ENCODE measurements at places on chromosomes 2 and 18. TPM values are rescaled to one million over a fixed set of nuclear protein-coding genes. Genes with fewer than 3 reads are reported as not detected.

DNA sequence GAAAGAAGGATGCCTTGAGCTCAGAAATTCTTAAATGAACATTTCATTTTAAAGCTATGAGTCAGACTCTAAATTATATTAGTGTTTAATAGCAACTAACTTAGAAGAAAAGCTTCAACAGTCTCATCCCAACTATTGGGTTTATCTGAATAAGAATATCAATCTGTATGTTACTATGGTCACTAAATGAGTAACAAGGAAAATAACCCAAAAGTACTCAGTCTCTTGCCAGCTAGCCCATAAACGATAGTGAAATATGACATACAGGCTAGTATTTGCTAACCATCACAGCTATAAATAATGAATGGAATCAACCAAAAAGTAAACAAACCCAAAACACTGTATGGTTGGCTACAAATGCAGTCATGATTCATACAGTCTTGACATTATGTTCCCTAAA lies 174.9 kb downstream of the RAB3GAP1 start:
- no peaks in the 10 kb centered on the region for H3K4me1 ChIP-seq
- H3K27ac ChIP-seq, result no peak overlapping the region
- no peaks in the 10 kb centered on the region for H3K27me3 ChIP-seq
- no peak overlapping the region for H3K4me3 ChIP-seq
- DNase-seq, result no peak

DNA sequence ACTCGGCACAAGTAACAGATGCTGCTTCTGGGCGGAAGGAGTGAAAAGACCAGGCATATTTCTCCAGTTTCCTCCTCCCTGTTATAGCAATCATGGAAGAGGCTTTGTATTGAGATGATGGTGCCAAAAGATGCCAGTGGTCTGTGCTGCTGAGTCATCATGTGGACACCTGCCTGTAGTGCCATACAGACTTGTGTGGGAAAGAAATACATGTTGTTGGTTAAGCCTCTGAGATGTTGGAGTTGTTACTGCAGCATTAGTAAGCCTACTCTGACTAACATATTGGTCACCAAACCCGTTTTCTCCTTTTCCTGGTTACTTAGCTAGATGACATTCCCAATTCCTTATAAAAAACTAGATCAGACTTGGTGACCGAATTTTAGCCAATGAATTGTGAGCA lies 356.9 kb downstream of the ZNF521 start:
- no peak overlapping the region for H3K27ac ChIP-seq
- H3K27me3 ChIP-seq, result no peaks in the 10 kb centered on the region
- H3K4me1 ChIP-seq, result no peaks in the 10 kb centered on the region
- no peak for DNase-seq

- H3K27me3 ChIP-seq, result no peaks in the 10 kb centered on the region
- no peak for DNase-seq
- no peak overlapping the region for H3K4me3 ChIP-seq
- H3K4me1 ChIP-seq, result no peaks in the 10 kb centered on the region
Measured at GRCh38 chr2:151843691-151844061, 15.5 kb upstream of the ARL5A start.

DNA sequence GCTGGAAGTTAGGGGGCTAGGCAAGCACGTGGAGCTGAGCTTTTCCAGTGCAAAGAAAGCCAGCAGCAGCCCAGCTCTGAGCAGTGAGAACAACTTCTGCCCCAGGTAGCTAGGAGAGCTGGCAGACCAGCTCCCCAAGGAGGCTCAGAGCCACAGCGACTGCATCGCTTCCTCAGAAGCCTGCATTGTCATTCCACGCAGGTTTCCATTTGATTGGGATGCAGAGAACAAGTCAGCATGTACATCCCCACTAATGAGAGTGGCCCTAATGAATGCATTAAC lies 45.1 kb downstream of the C1QL2 start:
- H3K4me3 ChIP-seq, result no peak overlapping the region
- no peaks in the 10 kb centered on the region for H3K27me3 ChIP-seq
- H3K4me1 ChIP-seq, result peaks cover 16% of the 10 kb centered on the region
- peaks cover 9% of the 10 kb centered on the region for H3K36me3 ChIP-seq
- DNase-seq, result peak; percentile 33

- no peak for DNase-seq
- no peak overlapping the region for H3K4me3 ChIP-seq
- peaks cover 3% of the 10 kb centered on the region for H3K36me3 ChIP-seq
- H3K4me1 ChIP-seq, result 0 out of 2 replicates have a peak, but pooled peaks cover 3% of the 10 kb centered on the region
Measured at GRCh38 chr2:6919901-6920742, 2.9 kb downstream of the RNF144A start.

Gene MAP2
- 0.87 TPM for total RNA-seq

- no peaks in the 10 kb centered on the region for H3K36me3 ChIP-seq
- no peak overlapping the region for H3K27ac ChIP-seq
- no peak for DNase-seq
- no peak overlapping the region for H3K4me3 ChIP-seq
- H3K4me1 ChIP-seq, result no peaks in the 10 kb centered on the region
- H3K27me3 ChIP-seq, result no peaks in the 10 kb centered on the region
Measured at GRCh38 chr2:134532537-134532936, 186.3 kb downstream of the TMEM163 start.

- no peak overlapping the region for H3K27ac ChIP-seq
- H3K4me3 ChIP-seq, result no peak overlapping the region
- no peaks in the 10 kb centered on the region for H3K27me3 ChIP-seq
- H3K36me3 ChIP-seq, result no peaks in the 10 kb centered on the region
- H3K4me1 ChIP-seq, result peaks cover 4% of the 10 kb centered on the region
Measured at GRCh38 chr18:77461062-77461688, 211.5 kb downstream of the GALR1 start.

Gene ZNF142
- total RNA-seq, result 43.4 TPM

GRCh38 chr2:83112858-83113257 lies 1346.2 kb downstream of the SUCLG1 start:
- H3K4me1 ChIP-seq, result no peaks in the 10 kb centered on the region
- no peaks in the 10 kb centered on the region for H3K27me3 ChIP-seq
- H3K27ac ChIP-seq, result no peak overlapping the region
- no peak overlapping the region for H3K4me3 ChIP-seq
- H3K36me3 ChIP-seq, result peaks cover 10% of the 10 kb centered on the region

GRCh38 chr2:1459727-1460126 lies 46.5 kb downstream of the TPO start:
- H3K27ac ChIP-seq, result no peak overlapping the region
- H3K4me3 ChIP-seq, result no peak overlapping the region
- no peaks in the 10 kb centered on the region for H3K27me3 ChIP-seq
- no peak for DNase-seq
- H3K4me1 ChIP-seq, result no peaks in the 10 kb centered on the region

- H3K36me3 ChIP-seq, result peaks cover 43% of the 10 kb centered on the region
- no peak overlapping the region for H3K27ac ChIP-seq
- H3K4me1 ChIP-seq, result 0 out of 2 replicates have a peak, but pooled peaks cover 2% of the 10 kb centered on the region
- no peak for DNase-seq
Measured at GRCh38 chr2:27324720-27325119, 1.8 kb upstream of the MPV17 start.

Gene AMER3
- 0.59 TPM for total RNA-seq

Gene TLX2
- 0.20 TPM for total RNA-seq

DNA sequence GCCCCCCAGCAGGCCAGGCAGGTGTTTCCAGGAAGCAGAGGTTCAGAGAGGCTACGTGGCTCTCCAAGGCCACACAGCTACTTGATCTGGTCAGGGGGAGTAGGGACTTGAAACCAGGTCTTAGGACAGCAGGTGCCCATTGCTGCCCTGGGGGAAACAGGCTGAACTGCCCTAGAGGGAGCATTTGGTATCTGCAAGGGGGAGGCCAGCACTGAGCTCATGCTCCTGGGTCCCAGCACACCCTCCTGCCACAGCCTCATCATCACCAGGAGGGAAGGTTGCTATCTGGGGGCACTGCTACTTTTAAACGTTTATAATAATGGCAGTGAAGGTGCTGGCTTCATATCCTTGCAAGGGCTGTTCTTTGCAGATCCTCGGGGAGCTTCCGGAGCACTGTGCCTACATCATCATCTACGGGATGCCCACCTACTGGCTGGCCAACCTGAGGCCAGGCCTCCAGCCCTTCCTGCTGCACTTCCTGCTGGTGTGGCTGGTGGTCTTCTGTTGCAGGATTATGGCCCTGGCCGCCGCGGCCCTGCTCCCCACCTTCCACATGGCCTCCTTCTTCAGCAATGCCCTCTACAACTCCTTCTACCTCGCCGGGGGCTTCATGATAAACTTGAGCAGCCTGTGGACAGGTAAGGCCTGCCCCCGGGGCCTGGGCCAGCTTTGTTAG lies 36.1 kb downstream of the ABCG8 start:
- no peak overlapping the region for H3K4me3 ChIP-seq
- no peaks in the 10 kb centered on the region for H3K27me3 ChIP-seq
- DNase-seq, result no peak
- H3K4me1 ChIP-seq, result peaks cover 4% of the 10 kb centered on the region

Gene SERPINB3
- total RNA-seq, result 1.7 TPM

Gene ST6GAL2
- 7.6 TPM for total RNA-seq

DNA sequence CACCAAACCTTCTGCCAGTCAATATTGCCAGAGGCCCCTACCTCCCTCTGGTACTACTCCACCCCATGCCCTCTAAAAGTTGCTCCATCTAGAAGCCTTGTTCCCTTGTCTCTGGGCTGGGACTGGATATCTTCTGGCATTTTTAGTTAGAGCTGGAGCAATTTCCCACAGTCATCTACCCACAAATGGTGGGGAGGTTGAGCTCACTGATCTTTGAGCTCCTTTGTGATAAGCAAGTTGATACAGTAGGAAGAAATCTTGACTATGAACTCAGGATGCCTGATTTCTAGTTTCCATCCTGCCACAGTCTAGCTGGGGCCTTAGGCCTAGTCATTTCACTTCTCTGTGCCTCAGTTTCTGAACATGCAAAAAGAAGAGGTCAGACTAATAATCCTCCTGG lies 155.0 kb downstream of the MAIP1 start:
- DNase-seq, result no peak
- no peak overlapping the region for H3K4me3 ChIP-seq
- no peak overlapping the region for H3K27ac ChIP-seq

DNA sequence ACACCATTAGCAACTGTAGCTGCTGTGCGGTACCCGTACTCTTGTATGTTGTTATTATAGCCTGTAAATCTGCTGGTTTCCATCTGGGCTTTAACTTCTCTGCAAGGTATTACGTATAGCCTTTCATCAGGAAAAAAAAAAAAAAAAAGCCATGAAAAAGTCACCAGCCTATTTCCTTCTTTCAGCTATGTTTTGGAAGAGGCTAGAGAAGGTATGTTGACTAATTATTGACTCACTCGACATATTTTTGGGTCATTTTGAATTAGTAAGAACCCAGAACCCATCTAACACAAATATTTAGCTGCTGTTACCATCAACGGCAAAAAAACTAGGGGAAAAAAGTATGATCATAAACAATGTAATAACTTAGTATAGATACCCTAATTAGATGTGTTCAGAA lies 1395.6 kb downstream of the SUCLG1 start:
- no peaks in the 10 kb centered on the region for H3K4me1 ChIP-seq
- no peak for DNase-seq

Gene NT5C1B
- total RNA-seq, result not detected

Measured in H9 (cell line).